ENCODE measurements at places on chromosomes 3 and 15. TPM values are rescaled to one million over a fixed set of nuclear protein-coding genes. Genes with fewer than 3 reads are reported as not detected.
A peak's percentile ranks its signal among the peaks of the same experiment; 100 is the strongest.

Gene LSAMP
- 0.87 TPM for total RNA-seq

Gene CYP1A2
- total RNA-seq, result not detected

Gene ACTL6A
- total RNA-seq, result 12.8 TPM

Gene GP5
- not detected for total RNA-seq

Gene ARGFX
- not detected for total RNA-seq

Gene RNF13
- total RNA-seq, result 35.2 TPM

Gene MCTP2
- total RNA-seq, result 13.0 TPM

Gene FETUB
- not detected for total RNA-seq

Gene GASK1A
- total RNA-seq, result 2.5 TPM

Gene PRTG
- 0.35 TPM for total RNA-seq

Gene DAZL
- total RNA-seq, result not detected

Gene TMEM207
- not detected for total RNA-seq

Gene PPM1M
- 6.0 TPM for total RNA-seq

Gene CTXND1
- 0.78 TPM for total RNA-seq

Gene CHRM5
- not detected for total RNA-seq

Gene BRPF1
- total RNA-seq, result 8.0 TPM

Gene NPAP1
- 0.13 TPM for total RNA-seq

Gene DUOX2
- 0.79 TPM for total RNA-seq

GRCh38 chr15:31399544-31400171, 73.0 kb downstream of the KLF13 start:
- no peak for DNase-seq
- no peaks in the 10 kb centered on the region for H3K4me1 ChIP-seq
- no peak overlapping the region for H3K4me3 ChIP-seq

GRCh38 chr15:40043927-40044716, 5.1 kb upstream of the SRP14 start:
- no peaks in the 10 kb centered on the region for H3K36me3 ChIP-seq
- no peaks in the 10 kb centered on the region for H3K27me3 ChIP-seq
- H3K27ac ChIP-seq, result no peak overlapping the region

- no peaks in the 10 kb centered on the region for H3K27me3 ChIP-seq
- H3K4me3 ChIP-seq, result no peak overlapping the region
- H3K4me1 ChIP-seq, result no peaks in the 10 kb centered on the region
- no peak for DNase-seq
Measured at GRCh38 chr15:55037071-55037470, 159.7 kb downstream of the RSL24D1 start.

DNA sequence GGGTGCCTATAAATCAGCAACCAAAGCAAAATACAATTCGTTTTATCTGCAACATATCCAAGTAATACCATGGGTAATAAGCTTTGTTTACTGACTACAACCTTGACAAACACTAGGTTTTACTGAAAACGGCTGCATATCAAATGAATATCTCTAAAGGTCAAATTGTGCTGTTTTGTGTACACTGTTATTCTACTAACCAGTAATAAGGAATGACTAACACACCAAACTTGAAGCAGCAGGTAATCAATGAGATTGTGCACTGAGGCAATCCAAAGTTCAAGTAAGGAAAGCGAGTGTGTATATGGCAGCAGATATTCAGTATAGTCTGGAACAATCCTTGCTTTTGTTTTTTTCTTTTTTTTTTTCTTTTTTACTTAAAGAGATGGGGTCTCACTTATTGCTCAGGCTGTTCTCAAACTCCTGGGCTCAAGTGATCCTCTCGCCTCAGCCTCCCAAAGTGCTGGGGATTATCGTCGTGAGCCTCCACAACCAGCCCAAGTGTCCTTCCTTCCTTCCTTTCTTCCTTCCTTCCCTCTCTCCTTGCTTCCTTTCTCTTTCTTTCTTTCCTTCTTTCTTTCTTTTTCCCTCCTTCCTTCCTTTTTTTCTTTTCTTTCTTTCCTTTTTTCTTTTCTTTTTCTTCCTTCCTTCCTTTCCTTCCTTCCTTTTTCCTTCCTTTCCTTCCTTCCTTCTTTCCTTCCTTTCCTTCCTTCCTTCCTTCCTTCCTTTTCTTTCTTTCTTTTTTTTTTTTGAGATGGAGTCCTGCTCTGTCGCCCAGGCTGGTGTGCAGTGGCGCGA, 34.9 kb downstream of the AP3S2 start:
- H3K27ac ChIP-seq, result peak overlapping the region; percentile 71
- H3K36me3 ChIP-seq, result no peaks in the 10 kb centered on the region
- H3K4me1 ChIP-seq, result peaks cover 57% of the 10 kb centered on the region
- no peak overlapping the region for H3K4me3 ChIP-seq
- no peaks in the 10 kb centered on the region for H3K27me3 ChIP-seq

DNA sequence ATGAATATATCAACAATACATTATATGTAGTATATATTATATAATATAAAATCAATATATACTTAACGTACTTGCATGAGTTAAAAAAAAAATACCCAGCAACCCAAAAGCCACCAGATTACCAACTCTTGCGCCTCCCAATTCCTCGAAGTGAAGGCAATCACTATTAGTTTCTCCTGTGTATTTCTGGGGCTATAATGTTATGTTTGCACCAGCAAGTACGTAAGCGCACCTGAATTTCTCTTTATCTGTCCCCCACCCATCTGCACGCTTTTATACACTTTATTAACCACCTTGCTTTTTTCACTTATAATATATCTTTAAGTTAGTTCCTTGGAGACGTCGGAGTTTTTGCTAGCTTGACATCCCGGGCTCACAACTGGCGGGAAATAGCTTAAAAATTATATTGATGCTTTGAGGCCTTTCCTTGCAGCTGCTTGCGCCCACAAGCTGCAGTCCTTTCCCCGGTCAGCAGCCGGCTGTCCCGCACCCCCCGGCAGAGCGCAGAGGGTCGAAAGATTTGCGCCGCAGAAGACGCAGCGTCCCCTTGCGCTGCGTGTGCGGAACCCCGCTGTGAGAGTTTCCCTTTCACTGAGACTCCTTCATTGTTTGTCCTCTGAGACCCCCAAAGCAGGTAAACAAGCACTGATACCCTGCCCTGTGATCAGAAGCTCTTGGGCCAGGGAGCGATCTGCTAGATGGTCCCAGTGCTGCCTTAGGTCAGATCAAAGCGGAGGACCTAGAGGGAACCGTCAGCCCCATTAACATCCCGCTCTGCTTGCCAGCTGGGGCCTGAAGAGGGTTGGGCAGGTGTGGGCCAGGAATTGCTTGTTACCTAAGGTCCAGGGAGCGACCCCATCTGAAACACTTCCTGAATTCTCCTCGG, 8.9 kb upstream of the EOMES start:
- H3K4me3 ChIP-seq, result no peak overlapping the region
- no peaks in the 10 kb centered on the region for H3K4me1 ChIP-seq
- peaks cover 8% of the 10 kb centered on the region for H3K27me3 ChIP-seq
- no peak overlapping the region for H3K27ac ChIP-seq
- DNase-seq, result no peak
- H3K36me3 ChIP-seq, result no peaks in the 10 kb centered on the region

DNA sequence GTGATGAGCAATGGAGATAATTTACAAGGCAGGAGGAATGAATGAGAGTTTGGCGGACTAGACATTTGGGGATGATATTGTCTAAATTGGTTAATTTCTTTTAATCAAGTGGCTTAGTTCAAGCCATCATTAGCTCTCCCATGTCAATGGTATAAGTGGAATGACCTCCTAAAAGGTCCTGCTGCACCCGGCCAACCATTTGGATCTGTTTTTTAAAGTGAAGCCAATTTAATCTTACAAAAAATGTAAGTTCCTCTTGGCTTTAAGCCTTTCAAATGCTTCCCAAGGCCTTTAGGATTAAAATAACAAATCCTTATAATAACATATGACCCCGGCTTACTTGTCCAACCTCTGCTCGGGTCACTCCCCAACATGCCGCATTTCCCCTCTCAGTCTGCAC, 484.4 kb upstream of the ADAMTS9 start:
- no peaks in the 10 kb centered on the region for H3K4me1 ChIP-seq
- DNase-seq, result no peak
- H3K27ac ChIP-seq, result no peak overlapping the region
- H3K36me3 ChIP-seq, result no peaks in the 10 kb centered on the region

DNA sequence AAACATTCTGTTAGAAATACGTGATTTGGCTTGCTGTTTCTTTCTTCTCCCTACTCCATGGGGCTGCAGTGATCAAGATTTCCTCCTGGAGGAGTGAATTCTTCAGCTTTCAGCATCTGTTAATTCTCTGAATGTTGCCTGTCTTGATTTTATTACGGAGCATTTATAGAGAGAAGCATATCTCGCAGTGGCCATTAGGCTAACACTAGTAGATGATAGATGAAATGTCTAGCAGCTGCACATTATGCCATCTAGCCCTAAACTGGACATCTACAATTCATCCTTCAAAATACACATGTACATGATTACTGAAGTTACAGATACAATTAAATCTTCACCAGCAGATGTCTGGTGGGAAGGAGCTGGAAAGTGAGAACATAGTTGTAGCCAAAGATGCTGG, 769.8 kb upstream of the NECTIN3 start:
- no peak overlapping the region for H3K4me3 ChIP-seq
- H3K36me3 ChIP-seq, result no peaks in the 10 kb centered on the region
- no peak for DNase-seq
- H3K27me3 ChIP-seq, result no peaks in the 10 kb centered on the region
- H3K27ac ChIP-seq, result no peak overlapping the region

- H3K27ac ChIP-seq, result no peak overlapping the region
- no peak for DNase-seq
- H3K27me3 ChIP-seq, result no peaks in the 10 kb centered on the region
- no peak overlapping the region for H3K4me3 ChIP-seq
- H3K36me3 ChIP-seq, result no peaks in the 10 kb centered on the region
Measured at GRCh38 chr3:54957711-54958110, 29.9 kb upstream of the LRTM1 start.

- no peaks in the 10 kb centered on the region for H3K27me3 ChIP-seq
- no peak overlapping the region for H3K4me3 ChIP-seq
- H3K27ac ChIP-seq, result no peak overlapping the region
- H3K4me1 ChIP-seq, result no peaks in the 10 kb centered on the region
- no peak for DNase-seq
Measured at GRCh38 chr3:62113092-62113491, 260.3 kb downstream of the FEZF2 start.

GRCh38 chr3:148970271-148970670, 21.1 kb upstream of the GYG1 start:
- DNase-seq, result no peak
- H3K27ac ChIP-seq, result no peak overlapping the region
- no peaks in the 10 kb centered on the region for H3K36me3 ChIP-seq
- H3K4me3 ChIP-seq, result no peak overlapping the region
- H3K27me3 ChIP-seq, result no peaks in the 10 kb centered on the region

DNA sequence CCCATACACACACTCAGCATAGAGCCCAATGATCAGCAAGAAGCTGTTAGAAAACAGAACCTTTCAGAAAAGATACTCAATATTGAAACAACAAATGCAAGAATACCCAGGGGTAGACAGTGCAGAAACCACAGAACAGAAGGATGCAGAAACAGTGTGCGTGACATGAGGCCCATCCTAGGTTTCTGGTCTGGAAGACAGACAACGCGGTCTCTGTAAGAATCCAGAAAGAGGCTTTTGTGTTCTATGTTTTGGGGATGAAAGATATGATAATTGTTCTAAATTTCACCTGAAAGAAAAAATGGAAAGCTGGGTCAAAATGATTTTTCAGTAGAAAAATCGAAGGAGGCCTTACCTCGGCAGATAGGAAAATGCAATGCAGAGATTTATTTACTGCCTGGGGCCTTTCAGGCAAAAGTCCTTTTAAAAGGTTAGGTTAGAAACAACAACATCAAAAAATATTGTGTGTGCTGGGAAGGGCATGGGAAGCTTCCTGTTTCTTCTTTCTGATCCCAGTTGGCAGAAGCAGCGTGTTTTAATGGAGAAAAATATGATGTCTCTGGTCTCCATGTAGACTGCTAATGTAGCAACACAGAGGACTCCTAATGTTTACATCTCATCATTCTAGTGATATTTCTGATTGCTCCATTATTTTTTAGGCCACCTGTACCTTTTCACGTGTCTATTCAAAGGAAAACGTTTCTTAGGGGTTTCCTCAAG, 17.0 kb downstream of the SYNM start:
- H3K36me3 ChIP-seq, result no peaks in the 10 kb centered on the region
- no peak overlapping the region for H3K4me3 ChIP-seq
- peaks cover 7% of the 10 kb centered on the region for H3K4me1 ChIP-seq
- no peaks in the 10 kb centered on the region for H3K27me3 ChIP-seq
- DNase-seq, result no peak
- H3K27ac ChIP-seq, result no peak overlapping the region

GRCh38 chr3:187794731-187795130, 49.5 kb upstream of the BCL6 start:
- no peak overlapping the region for H3K4me3 ChIP-seq
- H3K36me3 ChIP-seq, result no peaks in the 10 kb centered on the region
- no peak for DNase-seq
- peaks cover 15% of the 10 kb centered on the region for H3K4me1 ChIP-seq

- no peak overlapping the region for H3K4me3 ChIP-seq
- no peaks in the 10 kb centered on the region for H3K36me3 ChIP-seq
- no peak overlapping the region for H3K27ac ChIP-seq
- DNase-seq, result no peak
- H3K27me3 ChIP-seq, result no peaks in the 10 kb centered on the region
- no peaks in the 10 kb centered on the region for H3K4me1 ChIP-seq
Measured at GRCh38 chr15:88717382-88718031, 78.7 kb downstream of the ISG20 start.

GRCh38 chr3:117285737-117286136, 576.2 kb downstream of the TUSC7 start:
- no peak for DNase-seq
- H3K4me3 ChIP-seq, result no peak overlapping the region
- no peaks in the 10 kb centered on the region for H3K36me3 ChIP-seq
- H3K27ac ChIP-seq, result no peak overlapping the region
- H3K27me3 ChIP-seq, result no peaks in the 10 kb centered on the region

- no peaks in the 10 kb centered on the region for H3K4me1 ChIP-seq
- H3K4me3 ChIP-seq, result no peak overlapping the region
- H3K27ac ChIP-seq, result no peak overlapping the region
- no peaks in the 10 kb centered on the region for H3K27me3 ChIP-seq
- DNase-seq, result no peak
Measured at GRCh38 chr3:195268576-195269309, 2.2 kb downstream of the XXYLT1 start.

GRCh38 chr3:176789947-176790346, 407.3 kb downstream of the TBL1XR1 start:
- H3K4me3 ChIP-seq, result no peak overlapping the region
- H3K27ac ChIP-seq, result no peak overlapping the region
- no peaks in the 10 kb centered on the region for H3K36me3 ChIP-seq

- H3K27ac ChIP-seq, result no peak overlapping the region
- H3K27me3 ChIP-seq, result no peaks in the 10 kb centered on the region
- no peaks in the 10 kb centered on the region for H3K36me3 ChIP-seq
- H3K4me3 ChIP-seq, result no peak overlapping the region
Measured at GRCh38 chr3:2870724-2871333, 239.3 kb downstream of the IL5RA start.

- H3K27me3 ChIP-seq, result no peaks in the 10 kb centered on the region
- peaks cover 48% of the 10 kb centered on the region for H3K4me1 ChIP-seq
- DNase-seq, result no peak
- peak overlapping the region; percentile 11 for H3K27ac ChIP-seq
- H3K36me3 ChIP-seq, result no peaks in the 10 kb centered on the region
Measured at GRCh38 chr3:122392868-122393844, 9.2 kb downstream of the FAM162A start.

- H3K27me3 ChIP-seq, result no peaks in the 10 kb centered on the region
- no peaks in the 10 kb centered on the region for H3K4me1 ChIP-seq
- no peaks in the 10 kb centered on the region for H3K36me3 ChIP-seq
- DNase-seq, result no peak
- no peak overlapping the region for H3K4me3 ChIP-seq
Measured at GRCh38 chr3:43074901-43075689, 30.8 kb downstream of the POMGNT2 start.

- no peaks in the 10 kb centered on the region for H3K27me3 ChIP-seq
- no peaks in the 10 kb centered on the region for H3K36me3 ChIP-seq
- peak overlapping the region; percentile 10 for H3K27ac ChIP-seq
- DNase-seq, result no peak
Measured at GRCh38 chr15:57444877-57445513, 68.7 kb downstream of the CGNL1 start.

Measured in pancreas (tissue), 10 donors.